ENCODE measurements at places on chromosomes 3 and 15. TPM values are rescaled to one million over a fixed set of nuclear protein-coding genes. Genes with fewer than 3 reads are reported as not detected.

DNA sequence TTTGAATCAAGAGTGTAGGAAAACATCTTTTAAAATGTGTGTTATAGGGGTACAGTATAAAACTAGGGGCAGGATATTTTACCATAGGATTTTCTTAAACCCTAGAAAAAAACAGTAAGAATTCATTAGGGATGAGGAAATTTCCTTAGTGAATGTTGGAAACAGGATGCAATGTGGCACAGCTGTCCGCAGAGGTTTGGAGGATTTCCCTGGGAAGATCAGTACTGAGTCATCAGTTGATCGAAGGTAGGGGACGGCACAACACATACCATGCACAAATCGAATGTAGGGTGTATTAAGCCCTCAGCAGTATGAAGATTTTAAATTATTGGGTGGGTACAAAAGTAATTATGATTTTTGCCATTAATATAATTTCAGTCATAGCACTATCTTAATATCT lies 49.9 kb downstream of the FNDC3B start:
- no peak for DNase-seq

Gene DUOX1
- not detected for total RNA-seq

- no peak for DNase-seq
These were observed 49.6 kb downstream of the MAP6D1 start for GRCh38 chr3:183775781-183776180.

GRCh38 chr15:72238586-72238985 lies 7.6 kb upstream of the PKM start:
- DNase-seq = no peak

Gene GABRG3
- not detected for total RNA-seq

Gene MAPK6
- 51.1 TPM for total RNA-seq

GRCh38 chr3:22621205-22621809 lies 581.8 kb upstream of the UBE2E2 start:
- DNase-seq = no peak

DNA sequence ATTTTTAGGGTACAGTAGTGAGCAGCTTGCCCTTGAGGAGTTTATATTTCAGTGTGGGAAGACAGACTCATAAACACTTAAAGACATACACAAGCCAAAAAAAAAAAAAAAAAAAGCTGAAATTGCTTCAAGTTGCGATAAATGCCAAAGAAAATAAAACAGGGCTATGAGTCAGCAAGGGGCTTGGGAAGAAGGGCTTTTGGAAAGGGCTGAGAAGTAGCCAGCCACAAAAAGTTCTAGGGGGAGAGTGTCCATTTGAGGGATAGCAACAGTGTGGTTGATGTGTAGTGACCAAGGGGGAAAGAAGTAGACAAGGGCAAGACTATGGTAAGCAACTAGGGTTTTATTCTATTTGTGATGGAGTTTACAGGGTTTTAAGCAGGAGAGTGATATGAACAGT lies 185.5 kb downstream of the ADAMTS9 start:
- DNase-seq = no peak

DNA sequence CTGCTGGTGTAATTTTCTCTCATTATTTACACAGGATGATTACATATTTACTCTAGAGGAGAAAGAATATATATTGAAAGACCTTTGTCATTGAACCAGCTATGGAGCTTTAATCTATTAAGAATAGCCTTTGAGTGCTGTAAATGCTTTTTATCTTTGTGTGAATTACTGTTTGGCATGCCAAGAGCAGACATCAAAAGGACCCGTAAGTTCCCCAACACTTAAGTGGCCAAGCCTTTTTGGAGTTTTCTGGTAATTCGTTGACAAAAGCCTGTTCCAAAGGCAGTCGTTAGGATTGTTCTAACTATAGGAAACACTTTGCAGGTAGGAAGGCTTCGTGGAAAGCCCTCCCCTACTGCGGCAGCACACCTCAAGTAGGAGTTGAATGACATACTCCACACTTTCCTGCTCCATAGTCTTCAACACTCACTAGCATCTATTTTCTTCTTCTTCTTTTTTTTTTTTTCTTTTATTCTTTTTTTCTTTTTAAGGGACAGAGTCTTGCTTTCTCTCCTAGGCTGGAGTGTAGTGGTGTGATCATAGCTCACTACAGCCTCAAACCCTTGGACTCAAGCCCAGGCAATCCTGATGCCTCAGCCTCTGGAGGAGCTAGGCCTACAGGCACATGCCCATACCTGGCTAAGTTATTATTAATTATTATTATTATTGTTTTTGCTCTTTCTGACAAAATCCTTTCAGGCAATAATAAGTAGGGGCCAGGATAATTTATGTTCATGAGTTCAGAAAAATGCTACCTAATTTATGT lies 98.6 kb downstream of the SUCNR1 start:
- DNase-seq = no peak

- no peak for DNase-seq
These were observed 9.9 kb downstream of the AMOTL2 start for GRCh38 chr3:134364061-134364935.

Gene P2RY13
- not detected for total RNA-seq

- DNase-seq = no peak
These were observed 1.8 kb downstream of the PIK3CA start for GRCh38 chr3:179149951-179150350.

GRCh38 chr15:71538181-71538580 lies 272.2 kb upstream of the NR2E3 start:
- DNase-seq = no peak

GRCh38 chr3:84967767-84968581 lies 9.2 kb downstream of the CADM2 start:
- no peak for DNase-seq

GRCh38 chr15:76576523-76577279 lies 240.1 kb downstream of the ISL2 start:
- DNase-seq = no peak

DNA sequence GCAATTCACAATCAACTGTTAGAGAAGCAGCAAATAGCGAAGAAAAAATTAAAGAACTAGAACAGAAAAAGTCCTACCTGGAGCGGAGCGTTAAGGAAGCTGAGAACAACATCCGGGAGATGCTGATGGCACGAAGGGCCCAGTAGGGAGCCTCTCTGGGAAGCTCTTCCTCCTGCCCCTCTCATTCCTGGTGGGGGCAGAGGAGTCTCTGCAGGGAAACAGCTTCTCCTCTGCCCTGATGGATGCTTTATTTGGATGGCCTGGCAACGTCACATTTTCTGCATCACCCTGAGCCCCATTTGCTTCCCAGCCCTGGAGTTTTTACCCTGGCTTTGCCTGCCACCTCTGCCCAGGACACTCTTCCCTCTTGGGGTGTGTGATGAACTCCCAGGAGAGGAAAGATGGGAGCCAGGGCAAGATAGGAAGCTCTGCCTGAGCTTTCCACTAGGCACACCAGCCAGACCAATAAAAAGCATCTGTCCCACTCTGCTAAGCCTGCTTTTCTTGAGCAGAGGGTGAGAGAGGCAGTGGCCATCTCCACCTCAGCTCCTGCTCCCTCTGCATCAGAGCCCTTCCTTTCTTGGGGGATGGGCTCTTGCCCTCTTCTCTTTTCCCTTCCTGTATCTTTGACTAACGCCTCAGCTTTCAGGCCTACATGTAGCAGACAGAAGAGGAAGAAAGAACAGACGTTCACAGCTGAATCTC lies 39.4 kb downstream of the PPARG start:
- no peak for DNase-seq

DNA sequence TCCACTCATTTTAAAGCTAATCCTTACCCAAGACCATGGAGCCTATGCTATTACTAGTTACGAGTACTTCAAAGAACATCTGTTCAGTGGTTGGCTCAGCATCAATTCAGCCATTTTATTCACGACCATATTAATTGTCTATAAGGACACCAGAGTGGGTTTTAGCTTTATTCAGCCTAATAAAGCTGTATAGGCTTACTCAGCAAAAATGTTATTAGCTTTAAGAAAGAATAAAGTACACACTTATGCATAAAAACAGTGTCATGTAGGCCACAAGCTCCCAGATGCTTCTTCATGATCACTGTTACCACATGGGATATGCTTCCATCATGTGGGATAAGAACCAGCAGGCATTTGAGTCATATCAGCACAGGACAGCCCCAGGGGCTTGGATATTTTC lies 87.4 kb upstream of the GPR149 start:
- DNase-seq = no peak

Gene IMPG2
- not detected for total RNA-seq

DNA sequence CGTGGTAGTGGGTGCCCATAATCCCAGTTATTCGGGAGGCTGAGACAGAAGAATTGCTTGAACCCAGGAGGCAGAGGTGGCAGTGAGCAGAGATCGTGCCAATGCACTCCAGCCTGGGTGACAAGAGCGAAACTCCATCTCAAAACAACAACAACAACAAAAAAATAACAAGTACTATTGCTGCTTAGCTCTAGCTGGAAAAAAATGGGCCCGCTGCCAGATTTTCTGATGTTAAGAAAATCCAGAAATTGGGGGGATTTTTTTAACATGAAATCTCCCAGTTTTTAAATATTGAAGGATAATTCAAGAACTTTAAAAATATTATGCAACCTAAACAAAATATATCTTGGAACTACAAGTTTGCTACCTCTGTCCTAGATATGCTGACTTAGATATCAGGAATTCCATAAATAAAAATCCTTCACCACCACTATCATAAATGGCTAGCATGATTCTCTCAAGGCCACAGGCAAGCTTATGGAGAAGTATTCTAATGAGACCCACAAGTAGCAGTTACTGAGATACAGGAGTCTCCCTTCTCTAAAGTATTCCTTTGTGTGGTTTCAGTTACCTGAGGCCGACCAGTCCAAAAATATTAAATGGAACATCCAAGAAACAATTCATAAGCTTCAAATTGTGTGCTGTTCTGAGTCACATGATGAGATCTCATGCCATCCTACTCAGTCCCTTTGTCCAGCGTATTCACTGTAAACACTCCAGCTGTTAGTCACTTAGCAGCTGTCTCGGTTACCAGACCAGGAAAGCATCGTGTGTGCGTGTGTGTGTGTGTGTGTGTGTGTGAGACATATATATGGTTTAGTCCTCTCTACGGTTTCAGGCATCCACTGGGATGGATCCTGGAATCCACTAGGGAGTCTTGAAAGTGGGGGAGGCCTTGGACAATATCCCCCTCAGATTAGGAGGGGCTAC lies 277.2 kb downstream of the TBL1XR1 start:
- no peak for DNase-seq

Gene CKMT1A
- total RNA-seq = 6.1 TPM

DNA sequence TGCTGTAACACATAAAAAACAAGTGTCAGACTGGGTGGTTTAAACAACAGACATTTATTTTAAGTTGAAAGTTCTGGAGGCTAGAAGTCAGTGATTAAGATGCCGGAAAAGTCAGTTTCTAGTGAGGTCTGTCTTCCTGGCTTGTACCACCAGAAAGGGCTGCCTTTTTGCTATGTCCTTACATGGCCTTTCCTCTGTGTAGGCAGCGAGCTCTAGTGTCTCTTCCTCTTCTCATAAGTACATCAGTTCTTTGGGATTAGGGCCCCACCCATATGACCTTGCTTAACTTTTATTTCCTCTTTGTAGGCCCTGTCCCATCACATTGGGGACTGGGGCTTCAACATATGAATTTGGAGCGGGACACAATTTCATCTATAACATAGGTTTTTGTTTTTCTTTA lies 128.0 kb downstream of the BBX start:
- no peak for DNase-seq

- DNase-seq = no peak
These were observed 2.5 kb downstream of the ONECUT1 start for GRCh38 chr15:52787549-52788098.

Gene SLC6A11
- total RNA-seq = not detected
